Activated T-helper 1 cell treated with anti-CD3 and anti-CD28 coated beads, Interleukin-12 subunit alpha, Interleukin-12 subunit beta, Interleukin-2, Interleukin-4 antibody, amounts not matched to agents 30 ng/mL and 10 ng/mL and 1 ng/mL, durations not matched to agents 14 hours and 24 hours and 36 hours (primary cell): ENCODE measurements at places on chromosomes 4 and X. TPM values are rescaled to one million over a fixed set of nuclear protein-coding genes. Genes with fewer than 3 reads are reported as not detected.

Gene EFHC2
- not detected in 2 replicates for total RNA-seq

DNA sequence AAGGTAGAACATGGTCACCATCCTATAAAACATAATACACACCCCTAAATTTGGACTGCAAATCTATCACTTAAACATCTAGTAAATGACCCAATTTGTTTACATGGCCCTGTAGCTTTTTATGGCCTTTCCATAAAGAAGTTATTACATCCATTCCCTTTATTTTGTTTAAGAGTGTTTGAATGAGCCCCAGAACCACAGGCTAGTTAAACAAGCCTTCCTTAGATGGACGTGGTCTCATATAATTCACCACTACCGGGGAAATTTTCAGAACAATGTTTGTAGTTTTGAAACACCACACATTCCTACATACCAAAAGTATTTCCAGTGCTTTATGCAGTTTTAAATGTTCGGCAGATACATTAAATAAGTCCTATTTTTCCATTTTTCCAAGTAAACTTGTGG, 12.3 kb downstream of the PDGFC start:
- no peak for DNase-seq

GRCh38 chr4:41744572-41745291, 3.8 kb downstream of the PHOX2B start:
- no peak for DNase-seq

DNA sequence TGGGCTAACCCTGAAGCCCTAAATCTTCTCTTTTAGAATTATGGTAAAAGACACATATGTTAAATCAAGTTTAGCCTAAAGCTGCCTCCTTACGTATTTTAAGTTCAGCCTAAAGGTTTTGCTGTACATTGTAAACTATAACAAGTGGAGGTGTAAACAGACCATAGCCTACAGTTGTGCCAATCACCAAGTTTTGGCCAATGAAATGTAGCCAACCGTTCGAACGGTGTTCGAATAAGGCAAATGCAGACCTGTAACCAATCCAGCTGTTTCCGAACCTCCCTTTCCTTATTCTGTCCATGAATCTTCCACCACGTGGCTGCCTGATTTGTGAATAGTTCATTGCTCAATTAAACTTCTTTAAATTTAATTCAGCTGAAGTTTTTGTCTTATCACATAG, 52.1 kb upstream of the TBC1D9 start:
- DNase-seq = no peak

- DNase-seq = no peak
These were observed 76.2 kb downstream of the LNX1 start for GRCh38 chr4:53515076-53515475.

DNA sequence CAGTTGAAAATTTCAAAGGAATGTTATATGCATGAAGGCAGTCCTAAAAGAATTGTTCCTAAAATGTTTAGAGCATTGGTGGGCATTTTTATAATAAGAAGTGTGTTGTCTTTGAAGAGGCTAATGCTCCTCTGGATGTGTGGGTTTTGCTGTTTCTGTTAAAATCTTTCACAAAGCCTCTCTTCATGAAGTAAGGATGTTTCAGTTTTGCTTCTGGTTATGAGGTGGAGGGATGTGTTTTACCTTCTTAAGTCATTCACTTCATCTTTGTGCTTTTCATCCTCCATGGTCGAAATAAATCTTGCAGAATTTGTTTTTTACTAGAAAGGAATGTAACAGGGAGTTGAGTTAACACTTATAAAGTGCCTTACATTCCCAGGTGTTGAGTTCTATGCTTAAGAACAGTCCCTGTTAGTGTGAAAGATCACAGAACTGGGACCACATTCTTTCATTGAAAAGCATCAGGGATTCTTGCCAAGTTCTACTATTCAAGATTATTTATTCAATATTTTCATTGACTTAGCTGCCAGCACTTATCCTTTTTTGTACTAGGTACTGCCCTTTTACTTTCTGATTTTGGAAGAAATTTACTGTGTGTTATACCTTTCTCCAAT, 21.1 kb downstream of the FHIP1A start:
- no peak for DNase-seq

DNA sequence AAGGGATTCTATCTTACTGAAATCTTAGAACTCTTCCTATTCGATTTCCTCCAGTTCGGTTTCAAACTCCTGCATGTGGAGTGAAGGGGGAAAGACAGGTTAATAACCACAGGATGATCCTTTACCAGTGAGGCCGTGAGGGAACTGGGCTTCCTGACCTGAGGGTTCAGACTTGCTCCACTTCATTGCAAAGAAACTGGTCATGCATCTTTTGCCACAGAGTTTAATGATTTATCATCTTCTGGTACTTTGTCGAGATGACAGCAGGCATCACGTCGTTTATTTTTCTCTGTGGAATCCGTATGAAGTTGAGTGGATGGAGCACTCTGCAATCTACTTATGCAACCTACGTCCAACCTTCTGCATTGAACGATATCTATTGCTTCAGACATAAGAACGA, 145.9 kb upstream of the NLGN4X start:
- DNase-seq = no peak

DNA sequence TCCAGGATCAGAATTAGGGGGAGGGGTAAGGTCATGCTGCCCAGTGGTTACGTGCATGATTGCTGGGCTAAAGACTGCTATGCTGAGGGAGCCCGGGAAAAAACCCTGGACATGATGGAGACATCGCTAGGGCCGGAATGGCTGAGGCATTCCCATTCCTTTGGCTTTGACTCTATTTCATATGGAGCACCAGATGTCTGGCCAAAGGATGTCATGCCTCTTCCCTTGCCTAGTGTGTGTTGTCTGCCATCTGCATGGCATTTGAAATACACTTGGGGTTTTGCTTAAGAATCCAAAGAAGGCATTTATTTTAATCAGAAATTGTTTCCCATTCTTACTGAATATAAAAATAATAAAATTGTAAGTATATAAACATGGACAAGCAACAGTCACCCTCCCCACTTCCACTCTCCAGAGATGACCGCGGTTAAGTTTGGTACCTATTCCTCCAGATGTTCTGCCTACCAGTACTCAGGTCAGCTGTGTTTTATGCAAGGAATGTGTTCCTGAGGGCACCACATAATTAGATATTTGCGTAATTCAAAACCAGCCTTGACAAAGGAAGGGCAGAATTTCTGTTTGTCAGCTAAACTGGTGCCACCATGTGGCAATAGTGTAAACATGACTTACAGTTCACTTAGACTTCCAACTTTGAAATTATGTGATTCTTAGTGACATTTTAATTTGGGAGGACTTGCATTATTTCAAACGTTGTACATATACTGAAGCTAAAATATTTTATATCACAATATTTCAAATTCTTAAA, 105.9 kb downstream of the CT47B1 start:
- DNase-seq = no peak

DNA sequence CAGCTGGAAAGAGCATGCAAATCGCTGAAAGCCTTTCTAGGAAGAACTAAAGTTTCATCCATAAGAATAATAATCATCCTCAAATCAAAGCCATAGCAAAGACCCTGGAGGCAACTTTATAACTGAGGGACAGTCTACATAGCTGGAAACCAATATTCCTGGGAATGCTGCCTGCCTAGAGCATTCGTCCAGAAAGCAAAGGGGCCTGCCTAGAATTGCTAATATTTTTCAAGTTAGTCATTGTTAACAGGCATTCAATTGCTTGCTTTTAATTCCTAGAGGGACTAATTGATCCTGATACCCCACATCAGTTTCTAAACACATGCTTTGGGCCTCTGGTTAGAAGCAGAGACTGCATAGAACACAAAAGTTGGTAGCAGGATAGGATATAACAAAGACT, 4.2 kb upstream of the PPARGC1A start:
- no peak for DNase-seq
